Effector memory CD4-positive, alpha-beta T cell (primary cell): ENCODE measurements at places on chromosomes 6 and 20.

DNA sequence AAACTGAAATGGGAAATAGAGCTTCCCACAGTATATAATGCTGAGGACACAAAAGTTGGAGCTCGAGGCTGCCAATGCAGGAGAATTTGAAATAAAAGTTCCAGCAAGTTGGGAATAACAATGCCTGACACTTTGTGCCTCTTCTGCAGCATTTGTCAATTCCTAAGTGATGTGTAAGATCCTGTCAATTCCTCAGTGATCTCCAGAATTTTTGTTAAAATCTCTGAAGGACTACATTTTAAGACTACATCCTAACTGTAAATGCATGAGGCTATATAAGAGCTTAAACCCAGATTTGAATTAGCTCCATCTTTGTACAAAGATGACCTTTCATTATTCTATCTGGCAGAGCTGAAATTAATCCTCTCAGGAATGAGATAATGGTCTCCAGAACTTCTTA, 208.2 kb downstream of the COL12A1 start:
- DNase-seq = no peak

- DNase-seq = no peak
These were observed 73.5 kb downstream of the TMEM242 start for GRCh38 chr6:157249826-157250225.

DNA sequence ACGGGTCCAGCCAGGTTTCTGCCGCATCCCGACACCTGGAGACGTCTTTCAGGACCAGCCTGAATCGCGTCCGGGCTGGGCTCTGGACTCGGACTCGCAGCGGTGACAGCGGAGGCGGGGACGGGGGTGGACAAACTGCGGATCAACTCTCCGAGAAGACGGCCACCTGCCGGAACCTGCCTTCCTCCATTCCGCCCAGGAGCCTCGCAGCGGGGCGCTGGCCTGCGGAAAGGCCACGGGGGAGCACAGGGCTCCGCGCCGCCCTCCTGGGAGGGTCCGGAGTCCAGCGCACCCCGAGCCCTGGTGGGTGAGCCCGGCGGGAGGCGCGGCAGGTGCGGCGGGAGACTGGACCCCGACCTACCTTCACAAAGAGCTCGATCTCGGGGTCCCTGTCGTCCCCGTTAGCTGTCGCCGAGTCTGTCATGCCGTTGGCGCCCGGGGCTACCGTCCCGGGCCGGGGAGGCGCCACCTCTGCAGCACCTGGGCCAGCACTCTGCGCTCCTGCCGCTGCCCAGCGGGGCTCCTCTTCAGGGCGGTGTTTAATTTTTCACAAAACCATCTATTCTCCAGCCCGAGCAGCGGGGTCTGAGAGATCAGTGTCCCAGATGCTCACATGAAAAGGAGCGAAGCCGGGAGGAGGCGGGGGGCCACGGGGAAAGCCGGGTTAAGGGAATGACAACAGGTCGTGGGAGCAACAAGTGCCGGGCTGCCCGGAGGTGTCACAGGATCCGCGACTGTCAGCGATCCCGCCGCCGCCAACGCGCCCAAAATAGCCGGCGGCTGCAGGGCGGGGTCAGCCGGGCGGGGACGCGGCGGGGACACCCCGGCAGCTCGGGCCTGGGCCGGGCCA, at the start of gene CLIC5:
Gene CLIC5, minus strand, starts transcription at position 742 of the 850 bp plus-strand sequence. Its CDS starts 318 bp downstream, at position 424.
- no peak for DNase-seq

GRCh38 chr6:151141685-151142084, 98.1 kb upstream of the AKAP12 start:
- no peak for DNase-seq

GRCh38 chr6:169990095-169991030, 238.9 kb downstream of the ERMARD start:
- DNase-seq = no peak

GRCh38 chr20:43751167-43752050, 24.6 kb upstream of the GTSF1L start:
- no peak for DNase-seq

GRCh38 chr6:168717491-168717890, 276.5 kb downstream of the SMOC2 start:
- DNase-seq = no peak

GRCh38 chr20:44692932-44693480, 22.2 kb upstream of the CCN5 start:
- DNase-seq = no peak

DNA sequence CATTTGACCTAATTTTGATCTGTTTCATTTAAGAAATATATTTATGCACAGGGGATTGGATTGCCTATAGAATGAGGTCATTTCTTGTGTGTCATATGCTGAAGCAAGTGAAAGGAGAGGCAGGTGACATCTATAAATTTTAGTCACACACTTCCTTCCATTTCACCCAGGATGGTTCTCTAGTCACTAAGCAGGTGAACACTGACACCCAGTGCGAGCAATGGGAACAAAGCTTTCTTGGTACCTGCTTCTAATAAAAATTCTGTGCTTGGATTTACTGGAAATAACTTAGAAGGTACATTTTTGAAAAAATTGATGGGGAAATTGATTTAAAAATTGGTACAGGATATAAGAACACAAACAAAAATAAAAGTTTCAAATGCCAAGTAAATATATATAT, 66.9 kb upstream of the MC3R start:
- no peak for DNase-seq

DNA sequence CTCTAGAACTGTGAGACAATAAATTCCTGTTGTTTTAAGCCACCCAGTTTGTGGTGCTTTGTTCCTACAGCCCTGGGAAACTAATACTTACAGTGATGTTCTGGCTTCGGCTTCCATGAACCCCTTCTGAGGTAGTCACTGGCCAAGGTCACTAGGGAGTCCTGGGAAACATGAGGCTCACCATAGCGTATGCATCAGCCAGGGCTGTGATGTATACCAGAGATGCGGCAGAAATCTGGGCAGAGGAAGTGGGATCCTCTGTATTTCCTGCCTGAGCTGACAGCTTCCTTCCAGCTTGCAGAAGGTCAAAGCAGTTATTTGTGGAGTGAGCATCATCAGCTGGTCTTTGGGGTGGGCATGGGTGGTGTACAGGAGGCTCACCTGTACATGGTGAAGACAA, 27.9 kb downstream of the KAT14 start:
- DNase-seq = no peak
